ENCODE measurements at places on chromosomes 6 and 20.

- peak overlapping the region; percentile 45 for H3K27ac ChIP-seq
Measured at GRCh38 chr6:43172104-43173007, 1.3 kb downstream of the SRF start.

- H3K4me1 ChIP-seq = no peaks in the 10 kb centered on the region
- DNase-seq = no peak
Measured at GRCh38 chr6:109252261-109253041, 129.8 kb downstream of the CD164 start.

DNA sequence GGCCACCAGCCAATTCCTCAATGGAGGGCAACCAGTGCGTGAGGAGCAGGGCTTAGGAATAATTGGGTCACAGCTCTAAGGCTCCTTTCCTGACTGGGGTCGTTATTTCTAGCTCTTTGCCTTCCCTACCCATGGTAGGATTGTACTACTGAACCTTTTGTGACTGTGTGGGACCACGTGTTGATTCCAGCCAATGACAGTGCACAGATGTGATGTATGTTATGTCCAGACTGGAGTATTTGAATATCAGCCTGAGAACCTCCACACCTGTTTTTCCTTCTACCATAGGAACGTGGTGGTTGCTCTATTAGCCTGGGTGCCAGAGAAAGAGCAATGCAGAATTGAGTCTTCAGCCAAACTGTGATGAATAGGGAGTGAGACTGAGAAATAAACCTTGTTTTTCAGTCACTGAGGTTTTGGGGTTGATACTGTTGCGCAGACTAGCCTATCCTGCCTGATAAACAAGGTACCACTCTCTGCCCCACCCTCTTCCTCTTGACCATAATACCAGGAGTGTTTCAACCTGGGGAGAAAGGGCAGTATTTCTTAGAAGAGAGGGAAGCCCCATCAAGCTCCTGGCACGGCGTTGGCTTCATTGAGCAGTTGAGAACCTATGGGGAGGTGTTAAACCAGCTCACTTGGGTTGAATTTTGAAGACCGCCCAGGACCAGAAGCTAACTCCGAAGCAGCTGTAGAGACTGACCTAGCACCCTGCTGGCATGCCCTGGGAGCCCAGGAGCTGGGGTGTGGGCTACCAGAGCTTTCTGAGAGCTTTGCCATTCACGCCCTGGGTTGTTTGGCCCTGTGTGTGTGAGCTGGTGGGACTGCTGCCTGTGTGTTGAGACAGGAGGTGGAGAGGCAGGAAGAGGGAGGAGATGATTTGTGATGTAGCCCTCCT, 105.5 kb upstream of the BACH2 start:
- no peak overlapping the region for H3K27ac ChIP-seq
- no peak overlapping the region for H3K4me3 ChIP-seq

GRCh38 chr6:33197431-33198048, 2.9 kb downstream of the RXRB start:
- peaks cover 6% of the 10 kb centered on the region for H3K27me3 ChIP-seq
- no peak overlapping the region for H3K4me3 ChIP-seq
- peak; percentile 80 for DNase-seq
- H3K27ac ChIP-seq = no peak overlapping the region
- H3K36me3 ChIP-seq = peaks cover 38% of the 10 kb centered on the region

DNA sequence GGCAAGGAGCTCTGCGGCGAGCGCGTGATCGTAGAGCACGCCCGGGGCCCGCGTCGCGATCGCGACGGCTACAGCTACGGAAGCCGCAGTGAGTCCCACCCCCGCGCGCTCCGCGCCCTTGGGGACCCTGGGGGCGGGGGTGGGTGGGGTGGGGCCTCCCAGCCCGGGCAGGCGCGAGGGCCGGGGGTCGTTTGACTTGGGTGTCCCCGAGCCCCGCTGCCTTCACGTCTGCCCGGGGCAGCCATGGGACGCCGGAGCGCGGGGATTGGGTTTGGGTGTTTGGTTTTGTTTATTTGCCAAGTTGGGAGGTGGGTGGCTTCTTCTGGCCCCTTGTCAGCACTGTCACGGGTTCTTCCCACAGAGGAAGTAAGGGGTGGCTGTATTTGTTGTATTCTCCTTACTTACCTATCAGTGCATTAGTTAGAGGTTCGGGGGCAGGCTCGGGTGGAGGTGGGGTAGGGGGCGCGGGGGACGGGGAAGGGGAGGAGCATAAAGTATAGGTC, 777 bp downstream of the SRSF6 start:
- no peaks in the 10 kb centered on the region for H3K27me3 ChIP-seq
- H3K36me3 ChIP-seq = peaks cover 46% of the 10 kb centered on the region
- peaks cover 5% of the 10 kb centered on the region for H3K4me1 ChIP-seq
- DNase-seq = peak; percentile 59
- H3K27ac ChIP-seq = peak overlapping the region; percentile 99

GRCh38 chr20:23920408-23921325, 41.1 kb upstream of the CST5 start:
- no peak overlapping the region for H3K27ac ChIP-seq
- peaks cover 11% of the 10 kb centered on the region for H3K4me1 ChIP-seq
- H3K36me3 ChIP-seq = no peaks in the 10 kb centered on the region
- DNase-seq = no peak
- H3K27me3 ChIP-seq = no peaks in the 10 kb centered on the region

DNA sequence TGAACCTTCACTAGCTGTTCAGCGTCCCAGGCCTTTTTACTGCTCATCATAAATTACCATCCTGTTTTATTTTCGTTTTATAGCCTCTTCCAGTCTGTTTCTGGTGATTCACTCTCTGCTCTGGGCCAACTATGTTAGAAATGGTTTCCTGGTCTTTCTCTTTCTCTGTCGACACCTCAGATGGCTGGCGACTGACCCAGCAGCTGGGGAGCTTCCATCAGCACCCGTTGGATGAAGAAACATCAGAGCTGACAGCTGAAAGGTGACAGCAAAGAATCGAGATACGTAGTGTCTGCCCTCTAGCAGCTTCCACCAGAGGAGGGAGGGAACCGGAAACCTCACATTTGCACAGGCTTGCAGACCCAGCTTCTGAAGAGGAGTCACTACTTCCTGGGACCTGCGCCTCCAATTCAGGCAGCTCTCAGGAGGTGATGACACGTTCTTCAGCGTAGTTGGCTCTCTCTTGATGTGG, 82.9 kb upstream of the MLN start:
- no peak overlapping the region for H3K4me3 ChIP-seq
- no peaks in the 10 kb centered on the region for H3K4me1 ChIP-seq
- H3K27ac ChIP-seq = no peak overlapping the region
- no peak for DNase-seq
- H3K36me3 ChIP-seq = no peaks in the 10 kb centered on the region

DNA sequence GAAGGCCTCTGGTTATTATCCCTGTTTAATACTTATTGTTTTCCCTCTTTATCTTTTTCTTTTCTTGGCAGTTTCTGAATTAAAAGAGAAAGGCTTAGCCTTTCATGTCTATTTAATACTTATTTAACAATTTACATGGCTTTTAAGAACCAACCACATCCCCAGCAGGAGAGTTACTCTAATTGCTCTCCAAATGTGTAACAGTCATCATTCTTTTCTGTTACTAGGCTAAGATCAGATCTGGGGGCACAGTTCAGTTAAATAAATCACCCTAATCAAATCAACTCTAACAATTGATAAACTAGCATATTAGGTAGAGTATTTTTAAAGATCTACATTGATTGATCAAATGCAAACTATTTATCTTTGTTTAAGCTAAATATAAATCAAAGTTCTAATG, 54.1 kb upstream of the NT5E start:
- H3K4me3 ChIP-seq = no peak overlapping the region
- no peak for DNase-seq
- H3K27ac ChIP-seq = no peak overlapping the region

Data from endodermal cell (in vitro differentiated cells).